Cardiac septum (tissue), 1 donor: ENCODE measurements at places on chromosomes 5 and 9. TPM values are rescaled to one million over a fixed set of nuclear protein-coding genes. Genes with fewer than 3 reads are reported as not detected.

GRCh38 chr5:116454417-116454927 is 120.2 kb downstream of the SEMA6A start:
- DNase-seq: no peak

DNA sequence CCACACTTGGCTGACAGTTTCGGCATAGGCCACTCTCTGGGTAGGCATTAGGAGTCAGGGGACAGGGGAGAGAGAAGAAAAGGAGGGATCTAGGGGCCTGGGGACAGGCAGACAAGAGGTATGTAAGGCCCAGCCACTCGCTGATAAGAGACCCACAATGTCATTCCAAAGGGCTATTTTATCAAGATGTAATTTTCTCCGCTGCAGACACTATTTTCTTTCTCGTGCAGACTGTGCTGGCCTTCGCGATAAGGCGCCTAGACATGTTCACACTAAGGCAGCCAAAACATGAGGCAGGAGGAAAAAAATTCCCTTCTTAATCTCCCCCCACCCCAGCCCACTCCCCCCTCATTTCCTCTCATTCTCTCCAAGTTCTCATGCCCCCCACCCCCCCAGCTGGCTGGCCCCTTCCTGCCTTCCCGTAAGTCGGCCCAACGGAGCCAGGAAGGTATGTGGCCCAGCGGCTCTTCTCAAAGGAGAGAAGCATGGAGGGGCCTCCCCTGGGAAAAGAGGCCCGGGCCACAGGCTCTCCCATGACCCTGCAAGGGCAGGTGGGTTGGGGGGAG is 44.9 kb upstream of the SYNPO start:
- DNase-seq: no peak

GRCh38 chr9:30575218-30575617 is 1809.2 kb upstream of the ACO1 start:
- DNase-seq: peak; percentile 71

GRCh38 chr5:1292139-1292538 is 2.7 kb downstream of the TERT start:
- no peak for DNase-seq

- no peak for DNase-seq
Observed at GRCh38 chr5:14599476-14600127, 18.0 kb downstream of the OTULINL start.

- DNase-seq: no peak
Observed at GRCh38 chr5:22593592-22593991, 259.6 kb downstream of the CDH12 start.

DNA sequence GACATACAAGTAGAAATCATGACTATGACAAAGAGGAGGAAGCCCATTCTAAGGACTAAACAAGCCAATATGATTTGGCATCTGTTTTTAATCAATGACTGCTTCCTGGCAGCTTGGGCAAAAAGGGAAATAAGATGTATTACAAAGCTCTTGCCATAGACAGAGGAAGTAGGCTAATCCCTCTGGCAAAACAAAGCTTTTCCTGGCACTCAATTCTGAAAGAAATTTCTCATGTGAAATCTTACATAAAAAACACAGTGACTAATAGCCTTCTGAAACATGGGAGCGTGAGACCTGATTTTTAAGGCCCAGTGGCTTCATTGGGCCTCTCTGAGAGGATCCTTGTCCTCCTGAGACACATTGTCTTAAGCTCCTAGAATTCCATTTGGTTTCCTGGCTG is 93.6 kb downstream of the COL23A1 start:
- no peak for DNase-seq

GRCh38 chr5:131795879-131796792 is 681 bp downstream of the FNIP1 start:
- peak; percentile 85 for DNase-seq

DNA sequence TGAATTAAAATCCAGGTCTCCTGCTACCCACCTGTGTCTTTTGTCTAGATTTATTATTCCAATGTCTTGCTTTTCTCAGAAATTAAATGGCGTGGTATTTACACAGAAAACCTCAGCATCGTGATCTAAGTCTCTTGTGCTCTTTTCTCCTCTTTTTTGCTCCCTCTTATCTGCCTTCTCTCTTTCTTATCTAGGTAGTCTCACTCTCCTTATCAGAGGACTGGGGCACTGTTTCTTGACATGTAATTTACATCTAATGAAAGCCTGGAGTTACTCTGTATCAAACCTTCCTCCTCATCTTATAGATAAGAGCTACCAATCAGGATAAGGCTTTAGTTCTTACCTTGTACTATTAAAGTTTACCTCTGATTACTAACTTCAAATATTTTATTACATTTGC is 933.8 kb downstream of the TLE1 start:
- DNase-seq: no peak

DNA sequence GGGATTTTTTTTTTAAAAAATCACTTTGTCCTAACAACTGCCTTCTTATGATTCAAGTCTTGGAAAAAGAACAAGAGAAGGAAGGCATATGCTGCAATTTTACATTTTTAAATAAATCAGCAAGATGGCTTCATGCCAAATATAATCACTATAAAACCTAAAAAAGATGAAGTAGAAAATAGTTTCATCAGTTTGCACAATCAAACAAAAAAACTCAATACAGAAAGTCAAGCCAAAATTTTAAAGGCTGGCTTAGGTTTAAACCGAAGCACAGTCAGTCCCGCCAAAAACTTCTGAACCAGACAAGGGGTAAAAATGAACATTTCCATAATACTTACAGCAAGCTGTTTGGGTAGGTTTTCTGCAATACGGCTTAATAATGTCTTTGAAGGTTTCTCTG is 57.3 kb downstream of the ZFR start:
- DNase-seq: no peak

DNA sequence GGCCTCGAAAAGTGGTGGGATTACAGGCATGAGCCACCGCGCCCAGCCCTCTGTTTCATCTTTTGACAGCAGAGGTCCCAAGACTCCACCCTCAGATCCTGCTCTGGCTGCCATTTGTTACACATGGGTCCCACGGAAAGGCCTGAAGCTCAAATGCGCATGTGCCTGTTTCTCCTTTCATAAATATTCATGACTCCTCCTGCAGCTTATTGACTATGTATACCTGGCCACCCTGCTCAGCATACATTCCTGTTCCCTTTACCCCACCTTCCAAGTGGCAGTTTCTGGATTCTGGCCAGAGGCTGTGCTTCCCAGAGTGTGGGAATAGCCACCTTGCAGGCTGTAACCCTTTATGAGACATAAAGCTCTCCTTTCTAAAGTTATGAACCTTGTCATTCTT is 46.5 kb downstream of the AUH start:
- no peak for DNase-seq

- no peak for DNase-seq
Observed at GRCh38 chr5:176152930-176153311, 85.3 kb upstream of the SIMC1 start.

GRCh38 chr5:39178171-39178570 is 41.2 kb downstream of the FYB1 start:
- DNase-seq: no peak

- no peak for DNase-seq
Observed at GRCh38 chr5:173781432-173781815, 106.7 kb upstream of the CPEB4 start.

- DNase-seq: no peak
Observed at GRCh38 chr5:53339962-53340540, 140.4 kb upstream of the FST start.

DNA sequence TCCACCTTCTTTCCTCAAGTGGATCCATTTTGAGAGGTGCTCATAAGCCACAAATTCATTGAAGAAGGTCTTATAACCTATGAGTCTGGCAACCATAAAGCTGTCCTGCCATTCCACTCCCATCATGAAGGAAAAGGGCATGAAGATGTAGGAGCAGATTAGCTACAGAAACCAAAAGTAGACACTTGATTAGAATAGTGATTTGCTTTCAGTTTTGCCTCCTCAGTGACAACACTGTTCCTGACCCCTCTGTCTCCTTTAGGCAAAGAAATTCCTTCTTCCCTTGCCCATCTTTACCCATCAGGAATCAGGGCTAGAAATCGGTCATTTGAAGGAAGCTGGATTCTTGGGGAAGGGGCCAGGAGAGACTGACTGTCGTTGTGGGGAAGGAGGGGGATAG is 55.2 kb downstream of the SLC28A3 start:
- no peak for DNase-seq

DNA sequence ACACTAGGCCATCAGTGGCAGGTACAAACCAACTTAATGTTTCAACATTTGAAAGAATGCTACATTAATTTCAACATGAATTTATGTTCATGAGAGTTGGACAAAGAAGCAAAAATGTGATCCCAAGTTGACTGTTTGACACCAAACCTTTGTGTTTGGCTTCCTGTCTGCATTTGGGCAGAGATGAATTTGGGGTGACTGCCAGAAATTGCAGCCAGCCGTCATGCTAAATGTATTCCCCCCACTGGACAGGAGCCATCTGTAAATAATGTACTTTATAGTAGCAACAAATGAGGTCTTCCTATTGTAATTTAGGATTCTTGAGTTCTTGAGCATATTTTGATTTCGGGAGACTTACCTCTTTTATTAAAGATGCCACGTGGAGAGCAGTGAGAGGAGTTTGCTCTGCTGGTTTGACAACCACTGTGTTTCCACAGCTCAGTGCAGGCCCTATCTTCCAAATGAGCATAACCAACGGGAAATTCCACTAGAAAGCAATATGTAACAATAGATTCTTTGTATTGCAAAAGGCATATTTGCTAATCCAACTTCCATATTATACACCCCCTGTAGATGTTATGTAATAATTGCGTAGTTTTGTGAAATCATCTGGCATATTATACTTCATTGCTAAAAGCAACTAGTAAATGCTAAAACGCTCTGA is 27.6 kb downstream of the ALDH1A1 start:
- DNase-seq: no peak

DNA sequence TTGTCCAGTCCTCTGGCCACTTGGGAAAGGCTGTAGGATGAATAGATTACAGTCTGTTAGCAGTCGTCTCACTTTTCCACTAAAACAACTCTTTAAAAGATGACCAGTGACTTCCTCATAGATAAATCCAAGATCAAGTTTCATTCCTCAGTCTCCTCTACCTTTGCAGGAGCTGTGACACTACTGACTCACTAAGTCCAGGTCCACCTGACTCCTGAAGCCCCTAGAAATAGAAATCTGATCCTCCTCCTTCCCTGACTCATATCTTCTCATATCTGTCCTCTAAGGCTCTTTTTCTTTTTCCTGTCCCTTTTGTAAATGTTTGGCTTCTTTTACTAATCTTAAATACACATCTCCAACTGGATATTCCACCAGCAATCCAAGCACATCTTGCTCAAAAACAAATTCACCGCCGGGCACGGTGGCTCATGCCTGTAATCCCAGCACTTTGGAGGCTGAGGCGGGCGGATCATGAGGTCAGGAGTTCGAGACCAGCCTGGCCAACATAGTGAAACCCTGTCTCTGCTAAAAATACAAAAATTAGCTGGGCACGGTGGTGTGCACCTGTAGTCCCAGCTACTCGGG is 2.6 kb downstream of the CCDC125 start:
- DNase-seq: no peak

DNA sequence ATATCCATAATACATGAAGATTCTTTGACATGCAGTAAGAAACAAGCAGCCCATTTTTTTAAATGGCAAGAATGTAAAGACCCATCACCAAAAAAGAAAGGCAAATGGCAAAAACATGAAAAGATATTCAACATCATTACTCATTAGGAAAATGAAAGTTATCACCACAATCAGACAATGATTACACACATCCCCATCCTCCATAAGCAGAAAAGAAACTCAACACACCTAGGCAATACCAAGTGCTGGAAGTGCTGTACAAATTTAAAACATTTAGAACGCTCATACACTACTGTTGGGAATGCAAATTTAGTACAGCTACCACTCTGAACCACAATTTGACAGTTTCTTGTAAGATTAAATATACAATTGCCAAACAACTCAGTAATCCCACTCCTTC is 466.7 kb downstream of the ACTL7B start:
- no peak for DNase-seq

- no peak for DNase-seq
Observed at GRCh38 chr5:116593340-116593739, 18.7 kb upstream of the SEMA6A start.

GRCh38 chr5:123358304-123358703 is 64.9 kb downstream of the CEP120 start:
- DNase-seq: no peak

Gene AGXT2
- not detected for total RNA-seq

Gene MATR3
- 170 TPM for total RNA-seq

Gene NPR3
- total RNA-seq: 44.6 TPM

Gene GPBP1
- total RNA-seq: 49.0 TPM

Gene CAPSL
- not detected for total RNA-seq

Gene TSLP
- 3.7 TPM for total RNA-seq

Gene SOHLH1
- not detected for total RNA-seq

Gene HEXB
- total RNA-seq: 90.6 TPM
